Sigmoid colon (tissue), 7 donors: ENCODE measurements at places on chromosomes 4 and X. TPM values are rescaled to one million over a fixed set of nuclear protein-coding genes. Genes with fewer than 3 reads are reported as not detected.

Gene GSX2
- total RNA-seq = not detected

Gene GPR143
- total RNA-seq = not detected

Gene CRMP1
- total RNA-seq = 6.4 TPM

Gene ABLIM2
- 7.1 TPM for total RNA-seq

Gene SRPK3
- 13.0 TPM for total RNA-seq

Gene BBS7
- 12.7 TPM for total RNA-seq

Gene SMR3B
- total RNA-seq = not detected

Gene GAK
- total RNA-seq = 40.8 TPM

Gene EDA
- 4.6 TPM for total RNA-seq

Gene SFRP2
- 20.2 TPM for total RNA-seq

Gene GRID2
- total RNA-seq = 0.28 TPM

Gene TSPAN7
- total RNA-seq = 17.4 TPM

Gene P2RY4
- 0.33 TPM for total RNA-seq

Gene HTR2C
- total RNA-seq = not detected

Gene SH2D1A
- 0.14 TPM for total RNA-seq

Gene SPOCK3
- total RNA-seq = 1.4 TPM

Gene ADGRG4
- total RNA-seq = under 0.01 TPM

Gene NWD2
- total RNA-seq = 0.41 TPM

Gene PNCK
- 135 TPM for total RNA-seq

Gene SSX2B
- not detected for total RNA-seq

Gene TEC
- total RNA-seq = 1.3 TPM

Gene SPINK2
- total RNA-seq = not detected

Gene ADGRL3
- 11.9 TPM for total RNA-seq

Gene DIPK2B
- 5.7 TPM for total RNA-seq

Gene SRPX2
- total RNA-seq = 22.2 TPM

Gene C4orf50
- 0.16 TPM for total RNA-seq

Gene GABRG1
- total RNA-seq = 0.16 TPM

Gene SHROOM3
- 5.1 TPM for total RNA-seq

Gene S100G
- total RNA-seq = not detected

Gene DMRTC1
- 0.55 TPM for total RNA-seq

Gene WDR17
- 5.8 TPM for total RNA-seq

Gene CXCL11
- total RNA-seq = not detected

Gene LNX1
- 2.5 TPM for total RNA-seq

Gene NALF2
- total RNA-seq = 0.28 TPM

Gene VGLL1
- total RNA-seq = not detected

Gene SSX4
- total RNA-seq = not detected

Gene PNMA3
- total RNA-seq = 0.36 TPM

Gene SLITRK2
- total RNA-seq = under 0.01 TPM

Gene PCDH18
- 73.1 TPM for total RNA-seq

Gene CDS1
- total RNA-seq = 0.27 TPM

Gene GLRB
- total RNA-seq = 14.5 TPM

Gene ADH1A
- total RNA-seq = not detected

Gene FRMD7
- not detected for total RNA-seq

Gene IL21
- total RNA-seq = not detected

Gene SYP
- total RNA-seq = 4.1 TPM

Gene ZNF81
- total RNA-seq = 10.6 TPM

Gene HSD17B13
- 0.27 TPM for total RNA-seq

Gene PAGE2
- total RNA-seq = not detected

Gene KLKB1
- 0.36 TPM for total RNA-seq

Gene CLIC2
- total RNA-seq = 19.7 TPM
